ENCODE measurements at places on chromosomes 1 and 21. TPM values are rescaled to one million over a fixed set of nuclear protein-coding genes. Genes with fewer than 3 reads are reported as not detected.

FNBP1L gene
- 61.4 TPM for total RNA-seq

KCNQ4 gene
- total RNA-seq: 8.6 TPM

TNNT2 gene
- total RNA-seq: 7.4 TPM

KCNN3 gene
- 5.3 TPM for total RNA-seq

C4BPA gene
- total RNA-seq: 0.76 TPM

HOOK1 gene
- 26.1 TPM for total RNA-seq

SPRR2A gene
- not detected for total RNA-seq

CA6 gene
- total RNA-seq: not detected

UBE2U gene
- total RNA-seq: not detected

HCRTR1 gene
- total RNA-seq: 0.35 TPM

VANGL2 gene
- 15.5 TPM for total RNA-seq

PIGM gene
- 5.7 TPM for total RNA-seq

RXFP4 gene
- 0.18 TPM for total RNA-seq

SASS6 gene
- total RNA-seq: 3.9 TPM

PDIK1L gene
- total RNA-seq: 10.5 TPM

MAEL gene
- total RNA-seq: 0.64 TPM

LCE1C gene
- total RNA-seq: not detected

SPAG17 gene
- 6.3 TPM for total RNA-seq

CLDN19 gene
- total RNA-seq: 93.1 TPM

BMP8B gene
- total RNA-seq: 2.0 TPM

Data from metanephros (tissue), 2 donors.